ENCODE measurements at places on chromosomes 6 and 20.

- DNase-seq = no peak
Measured at GRCh38 chr6:36422714-36423100, 19.9 kb downstream of the PXT1 start.

- no peak for DNase-seq
Measured at GRCh38 chr6:42907336-42907735, 8.5 kb upstream of the PTCRA start.

DNA sequence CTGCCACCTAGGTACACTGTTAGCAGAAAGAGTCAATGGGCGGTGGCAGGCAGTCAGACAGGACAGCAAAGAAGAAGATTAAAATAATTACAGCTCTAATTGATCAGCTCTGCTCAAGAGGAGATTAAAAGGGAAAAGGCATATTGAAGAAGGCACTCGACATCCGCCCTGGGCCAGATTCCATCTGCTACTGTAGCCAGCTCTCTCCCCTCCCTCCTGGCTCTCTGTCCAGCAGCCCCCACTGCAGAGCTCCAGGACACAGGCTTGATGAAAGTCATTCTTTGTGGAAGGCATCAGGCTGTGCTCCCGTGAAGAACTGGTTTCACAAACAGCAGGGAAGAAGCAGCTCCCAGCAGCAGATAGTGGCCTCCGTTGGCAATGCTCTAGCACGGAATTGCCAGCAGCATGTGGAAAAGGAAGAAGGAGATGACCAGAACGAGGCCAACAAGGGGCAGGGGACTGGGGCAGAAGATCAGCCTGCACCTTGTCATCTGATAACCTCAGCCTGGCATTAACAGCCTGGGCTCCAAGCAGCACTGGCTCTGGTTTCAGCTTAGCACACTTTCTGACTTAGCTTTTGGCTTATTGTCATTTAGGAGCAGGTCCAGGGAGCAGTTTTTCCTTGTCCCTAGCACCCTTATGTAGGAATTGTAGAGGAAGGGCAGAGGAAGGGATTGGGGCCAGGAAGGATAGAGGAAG is 465.9 kb downstream of the KIF16B start:
- DNase-seq = no peak

GRCh38 chr6:35149891-35150566 is 8.9 kb upstream of the TCP11 start:
- no peak for DNase-seq

DNA sequence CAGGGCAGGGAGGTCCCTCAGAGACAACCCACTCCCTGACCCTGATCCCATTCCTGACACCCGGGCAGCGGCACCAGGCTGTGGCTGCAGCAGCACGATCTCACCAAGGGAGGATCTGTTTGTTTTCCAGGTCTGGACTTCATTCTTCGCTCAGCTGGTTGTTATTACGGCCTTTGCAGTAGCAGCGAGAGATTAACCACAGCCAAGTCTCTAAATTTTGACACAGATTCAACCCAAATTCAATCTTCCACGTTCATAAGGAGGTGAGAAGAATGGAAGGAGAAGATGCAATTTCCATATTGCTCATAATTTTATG is 91.1 kb upstream of the THBS2 start:
- DNase-seq = no peak

DNA sequence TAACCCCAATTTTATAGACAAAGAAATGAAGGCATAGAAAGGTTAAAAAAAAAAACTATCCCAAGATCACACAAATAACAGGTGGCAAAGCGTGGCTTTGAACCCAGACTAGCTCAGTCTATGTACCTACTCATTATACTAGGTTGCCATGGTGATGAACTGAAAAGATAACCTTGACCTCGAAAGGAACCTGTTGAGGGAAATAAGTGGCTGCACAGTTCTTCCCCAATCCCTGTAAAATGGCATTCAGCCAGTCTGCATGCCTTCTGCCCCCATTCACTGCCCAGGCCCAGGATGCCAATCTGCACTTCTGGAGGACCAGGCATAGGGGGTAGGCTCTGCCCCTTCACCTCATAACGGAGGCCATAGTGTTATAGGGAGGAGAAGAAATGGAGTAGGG is 295.2 kb downstream of the PTPRT start:
- no peak for DNase-seq

GRCh38 chr6:147179809-147180208 is 24.4 kb upstream of the STXBP5 start:
- no peak for DNase-seq

DNA sequence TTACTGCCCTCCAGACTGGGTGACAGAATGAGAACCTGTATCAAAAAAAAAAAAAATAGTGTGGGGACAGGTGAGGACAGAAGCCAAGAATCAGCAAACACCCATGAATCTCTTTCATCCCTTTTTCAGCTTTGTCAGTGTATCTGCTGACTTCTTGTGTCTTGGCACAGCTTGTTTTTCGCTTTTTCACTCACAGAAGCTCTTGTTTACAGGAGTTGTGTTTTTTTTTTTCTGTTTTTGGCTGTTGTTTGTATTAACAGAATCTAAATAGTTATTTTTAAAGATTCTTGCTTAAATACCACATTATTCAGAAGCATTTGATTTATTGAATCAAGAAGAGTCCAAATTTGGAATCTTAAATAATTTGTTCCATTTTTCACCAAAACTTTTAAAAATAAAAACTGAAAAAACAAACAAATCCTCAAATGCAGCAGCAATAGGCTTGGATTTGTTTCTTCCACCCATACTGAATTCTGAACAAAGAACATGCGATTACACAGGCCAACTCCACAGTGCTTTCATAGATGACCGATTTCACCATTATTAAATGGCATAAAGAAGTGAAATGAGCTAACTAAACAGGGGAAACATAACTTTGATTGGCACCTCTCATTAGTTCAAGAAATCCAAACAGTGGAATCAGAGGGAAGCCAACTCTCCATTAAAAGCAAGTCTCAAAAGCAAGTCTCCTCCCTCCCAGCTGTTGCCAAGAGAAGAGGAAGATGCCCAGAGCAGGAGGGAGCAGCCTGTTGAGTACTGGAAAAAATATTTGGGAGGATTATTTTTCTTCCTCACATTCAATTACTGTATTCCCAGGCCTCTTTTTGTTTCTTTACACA is 27.2 kb upstream of the GPR63 start:
- DNase-seq = no peak

All from immature natural killer cell (primary cell).